ENCODE measurements at places on chromosomes 5 and 9.

- DNase-seq: no peak
Measured at GRCh38 chr9:37542895-37543294, 33.3 kb downstream of the FBXO10 start.

DNA sequence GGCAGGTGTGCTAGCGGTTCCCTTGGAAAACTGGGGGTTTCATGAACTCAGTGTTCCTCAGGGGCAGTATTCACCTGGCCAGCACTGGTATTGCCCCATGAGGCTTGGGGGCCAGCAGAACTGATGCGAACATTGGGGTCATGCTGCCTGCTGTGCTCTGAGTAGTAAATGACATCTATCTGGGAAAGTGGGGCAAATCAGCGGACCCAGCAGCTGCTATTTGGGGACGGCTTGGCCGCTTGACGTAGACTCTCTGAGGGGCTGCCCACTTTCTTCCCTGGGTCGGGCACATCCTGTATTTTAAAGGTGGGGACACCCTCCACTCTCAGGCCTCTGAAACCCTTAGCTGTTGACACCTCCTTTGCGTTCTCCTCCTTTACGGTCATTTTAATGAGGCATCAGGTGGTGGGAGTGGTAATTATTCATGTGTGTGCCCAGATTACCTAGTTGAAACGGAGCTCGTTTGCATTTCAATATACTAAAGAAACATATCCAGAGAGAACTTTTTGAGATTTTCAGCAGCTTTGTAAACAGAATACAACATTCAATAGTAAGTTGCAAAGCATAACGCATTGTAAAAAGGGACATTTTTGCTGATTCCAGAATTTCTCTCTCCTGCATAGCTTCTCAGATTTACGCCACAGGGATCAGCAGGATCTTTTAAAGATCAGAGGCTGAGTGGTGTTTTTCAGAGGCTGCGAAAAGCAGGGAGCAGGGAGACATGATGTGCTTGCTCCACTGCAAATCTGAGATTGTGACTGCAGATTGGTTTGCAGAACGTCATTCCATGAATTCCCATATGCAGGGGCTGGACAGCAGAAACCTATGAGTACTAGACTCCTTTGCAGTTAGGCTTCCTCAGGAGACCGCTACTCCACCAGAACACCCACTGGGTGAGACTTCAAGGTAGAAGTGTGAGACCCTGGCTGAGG is 56.8 kb upstream of the ZFR start:
- no peak for DNase-seq

DNA sequence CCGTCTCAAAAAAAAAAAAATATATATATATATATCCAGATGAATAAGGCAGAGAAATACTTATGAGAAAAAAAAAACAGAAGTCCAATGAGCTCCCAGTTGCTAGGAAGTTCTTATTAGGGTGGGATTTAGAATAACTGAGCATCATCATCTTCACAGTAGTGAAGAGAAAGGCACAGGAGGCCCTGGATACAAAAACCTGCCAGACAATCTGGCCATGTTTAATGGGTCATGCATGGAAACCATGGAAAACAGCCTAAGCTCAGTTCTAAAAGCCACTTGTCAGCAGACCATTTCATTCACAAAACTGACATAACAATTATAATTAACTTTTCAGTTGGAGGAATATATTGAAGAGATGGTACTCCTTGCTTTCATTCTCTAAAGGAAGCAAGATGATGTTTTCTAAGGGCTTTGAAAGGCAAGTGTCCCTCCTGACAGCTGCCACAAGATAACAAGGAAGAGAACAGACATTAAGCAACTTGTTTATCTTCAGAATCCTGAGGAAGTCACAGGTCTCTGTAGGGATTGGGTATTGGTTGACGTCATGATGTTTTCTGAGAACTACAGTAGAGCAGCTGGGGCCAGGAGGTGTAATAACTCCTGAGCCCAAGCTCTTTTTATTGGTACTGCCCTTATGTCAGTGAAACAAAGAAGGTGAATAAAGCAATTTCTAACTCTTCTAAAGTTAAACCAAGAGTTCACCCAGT is 463.1 kb downstream of the DMAC1 start:
- DNase-seq: no peak

DNA sequence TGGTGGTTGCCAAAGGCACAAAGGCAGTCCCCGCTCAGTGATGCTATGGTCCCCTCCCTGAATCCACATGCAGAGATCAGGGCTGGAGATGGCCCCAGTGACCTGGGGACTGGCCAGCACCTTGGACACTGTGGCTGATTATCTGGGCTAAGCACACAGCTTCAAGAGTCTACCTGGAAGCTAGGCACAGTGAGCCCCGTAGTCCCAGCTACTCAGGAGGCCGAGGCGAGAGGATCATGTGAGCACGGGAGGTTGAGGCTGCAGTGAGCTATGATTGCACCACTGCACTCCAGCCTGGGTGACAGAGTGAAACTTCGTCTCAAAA is 8.3 kb upstream of the SCGB3A1 start:
- DNase-seq: no peak

DNA sequence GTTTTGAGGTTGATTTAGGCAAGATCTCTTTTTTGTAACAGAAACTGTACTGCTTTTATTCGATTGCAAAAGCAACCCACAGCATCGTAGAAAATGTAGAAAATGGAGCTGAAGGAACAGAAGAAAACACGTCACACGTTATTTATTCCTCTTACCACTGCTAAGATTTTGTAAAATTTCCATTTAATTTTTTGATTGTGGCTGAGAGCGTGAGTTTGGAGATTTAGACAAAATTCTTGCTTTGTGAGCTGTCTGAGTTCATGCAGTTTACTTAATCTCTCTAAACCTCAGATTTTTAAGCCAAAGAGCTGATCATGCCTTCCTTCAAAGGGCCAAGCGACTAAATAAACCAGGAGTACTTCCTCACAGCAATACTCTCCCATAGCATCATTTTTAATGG is 24.8 kb downstream of the DPYSL3 start:
- no peak for DNase-seq

GRCh38 chr5:72302171-72302570 is 17.9 kb downstream of the MRPS27 start:
- DNase-seq: peak; percentile 73

DNA sequence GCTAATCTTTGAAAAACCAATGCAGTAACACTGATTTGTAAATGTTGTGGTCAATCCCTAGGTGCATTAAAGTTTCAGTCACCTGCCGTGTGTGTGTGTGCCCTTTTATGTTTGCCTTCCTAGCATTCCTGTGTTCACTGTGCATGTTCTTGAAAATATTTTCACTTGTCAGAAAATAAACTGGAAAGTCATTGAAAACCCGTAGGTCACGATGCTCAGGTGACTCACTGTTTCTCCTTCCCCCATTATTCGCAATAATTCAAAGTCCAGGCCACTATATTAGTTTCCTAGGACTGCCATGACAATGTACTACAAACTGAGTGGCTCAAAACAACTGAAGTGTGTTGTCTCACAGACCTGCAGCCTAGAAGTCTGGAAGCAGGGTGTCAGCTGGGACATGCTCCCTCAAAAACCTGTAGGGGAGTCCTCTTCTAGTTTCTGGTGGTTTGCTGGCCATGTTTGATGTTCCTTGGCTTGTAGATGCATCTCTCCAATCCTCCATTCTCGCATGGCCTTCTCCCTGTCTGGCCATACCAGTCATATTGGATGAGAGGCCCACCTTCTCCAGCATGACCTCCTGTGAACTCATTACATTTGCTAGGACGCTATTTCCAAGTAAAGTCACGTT is 29.3 kb downstream of the MARVELD2 start:
- DNase-seq: no peak

GRCh38 chr5:141441571-141442170 is 11.4 kb downstream of the PCDHGA12 start:
- DNase-seq: no peak

DNA sequence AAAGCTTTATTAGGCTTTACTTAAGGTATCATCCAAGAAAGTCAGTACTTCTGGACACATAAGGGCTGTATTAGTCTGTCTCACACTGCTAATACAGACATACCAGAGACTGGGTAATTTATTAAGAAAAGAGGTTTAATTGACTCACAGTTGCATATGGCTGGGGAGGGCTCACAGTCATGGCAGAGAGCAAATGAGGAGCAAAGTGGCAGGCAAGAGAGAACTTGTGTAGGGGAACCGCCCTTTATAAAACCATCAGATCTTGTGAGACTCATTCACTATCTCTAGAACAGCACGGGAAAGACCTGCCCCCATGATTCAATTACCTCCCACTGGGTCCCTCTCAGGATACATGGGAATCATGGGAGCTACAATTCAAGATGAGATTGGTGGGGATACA is 49.2 kb upstream of the SLC44A1 start:
- DNase-seq: no peak

DNA sequence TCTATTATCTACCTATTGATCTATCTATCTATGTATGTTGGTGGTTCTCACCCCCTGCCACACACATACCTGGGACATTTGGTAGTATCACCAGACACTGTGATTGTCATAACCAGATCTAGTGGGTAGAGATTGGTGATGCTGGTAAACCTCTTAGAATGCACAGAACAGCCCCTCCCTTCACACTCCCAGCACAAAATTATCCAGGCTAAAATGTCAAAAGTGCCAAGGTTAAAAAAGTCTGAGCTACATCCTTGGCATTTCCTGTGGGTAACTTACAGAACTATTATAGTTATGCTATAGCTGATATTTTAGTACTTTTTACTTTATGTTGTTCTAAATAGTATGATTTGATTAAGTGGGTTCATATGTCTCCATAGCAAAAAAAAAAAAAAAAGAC is 151.0 kb downstream of the FER start:
- no peak for DNase-seq

DNA sequence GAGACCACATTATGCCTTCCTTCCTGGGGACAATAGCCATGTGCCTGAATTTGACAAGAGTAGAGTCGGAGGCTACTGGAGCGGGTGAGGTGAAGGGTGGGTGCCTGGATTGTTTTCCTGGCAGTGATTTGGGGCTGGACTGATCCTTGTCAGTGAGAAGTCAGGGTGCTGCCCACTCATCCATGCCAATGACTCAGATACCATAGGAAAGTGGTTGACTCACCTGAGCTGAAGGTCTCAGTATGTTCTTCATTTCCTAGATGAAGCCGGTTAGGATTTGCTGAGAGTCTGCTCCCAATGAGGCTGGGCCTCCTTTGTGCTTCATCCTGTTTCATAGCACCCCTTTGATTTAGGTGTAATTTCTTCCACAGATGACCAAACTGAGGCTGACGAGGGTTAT is 366.0 kb downstream of the KDM4C start:
- no peak for DNase-seq

- DNase-seq: no peak
Measured at GRCh38 chr9:98230789-98231188, 24.7 kb downstream of the TBC1D2 start.

DNA sequence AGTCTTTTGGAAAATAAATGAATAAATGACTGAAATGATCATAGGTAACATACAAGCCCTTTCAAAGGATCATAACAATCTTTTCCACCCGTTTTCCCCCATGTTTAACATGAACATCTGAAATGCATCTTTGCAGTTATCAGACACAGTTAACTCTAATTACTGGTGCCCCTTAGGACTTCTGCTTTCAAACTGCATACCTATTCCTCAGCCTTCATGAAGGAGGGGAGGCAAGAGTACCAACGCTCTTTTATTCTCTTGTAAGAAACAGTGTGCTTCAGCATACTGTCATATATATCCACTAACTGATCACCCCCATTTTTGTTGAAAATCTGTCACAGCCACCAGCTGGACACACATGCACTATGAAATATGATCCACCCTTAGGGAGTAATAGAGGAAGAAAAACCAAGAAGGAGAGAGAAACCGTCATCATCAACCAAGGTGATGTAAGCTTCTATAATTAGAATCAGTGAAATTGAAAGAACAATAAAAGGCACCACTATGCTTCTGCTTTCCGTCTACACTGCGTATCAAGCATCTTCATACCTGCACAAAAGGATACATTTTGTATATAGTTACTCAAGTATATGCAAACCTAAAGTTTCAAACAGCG is 98.7 kb downstream of the RAPGEF6 start:
- DNase-seq: no peak

- DNase-seq: no peak
Measured at GRCh38 chr5:66247176-66247960, 103.3 kb downstream of the SREK1 start.

DNA sequence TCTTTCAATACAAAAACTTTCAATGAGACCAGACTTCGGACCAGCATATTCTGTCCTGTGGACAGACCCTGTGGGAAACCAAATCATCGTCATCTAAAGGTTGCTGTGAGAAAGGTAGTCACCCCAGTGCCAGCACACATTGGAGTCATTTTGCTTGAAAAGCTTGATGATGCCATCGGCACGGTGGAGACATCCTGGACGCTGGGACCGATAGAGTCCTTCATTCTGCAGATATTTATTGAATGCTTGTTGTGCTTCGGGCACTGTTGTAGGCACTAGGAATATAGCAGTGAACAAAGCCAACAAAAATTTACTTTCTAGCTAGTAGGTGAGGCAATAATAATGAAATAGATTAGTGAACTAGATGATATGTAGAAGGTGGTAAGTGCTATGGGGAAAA is 34.9 kb downstream of the SNX18 start:
- DNase-seq: no peak

GRCh38 chr5:2199697-2200096 is 317.0 kb upstream of the IRX4 start:
- DNase-seq: no peak

- DNase-seq: no peak
Measured at GRCh38 chr9:5557606-5558587, 47.6 kb downstream of the PDCD1LG2 start.

All from iPS DF 19.7 (cell line).